A549 treated with ZK216348 at 1 μM for 4 hours (cell line): ENCODE measurements at places on chromosomes 3 and 15. TPM values are rescaled to one million over a fixed set of nuclear protein-coding genes. Genes with fewer than 3 reads are reported as not detected.

The PAQR5 gene
- total RNA-seq = 65.5 to 118 TPM (median 110 TPM) in 5 replicates

The AADACL2 gene
- not detected in 5 replicates for total RNA-seq

The CYP11A1 gene
- total RNA-seq = not detected in 5 replicates

The KCNMB2 gene
- not detected in 5 replicates for total RNA-seq

The PARP15 gene
- total RNA-seq = not detected in 5 replicates

The CKMT1B gene
- 2.2 to 4.7 TPM (median 3.7 TPM) in 5 replicates for total RNA-seq

The TF gene
- total RNA-seq = 0.60 to 2.0 TPM (median 1.0 TPM) in 5 replicates

The ANKDD1A gene
- 1.4 to 2.0 TPM (median 1.7 TPM) in 5 replicates for total RNA-seq

The COL6A5 gene
- total RNA-seq = not detected in 5 replicates

The SKOR1 gene
- total RNA-seq = 0.05 to 0.08 TPM (median 0.06 TPM) in 4 of 5 replicates, not detected in the other

The ARPIN gene
- 8.9 to 13.5 TPM (median 11.4 TPM) in 5 replicates for total RNA-seq

The LNP1 gene
- total RNA-seq = 0.64 to 1.4 TPM (median 0.79 TPM) in 5 replicates

The CAMK1 gene
- total RNA-seq = 11.6 to 21.8 TPM (median 17.7 TPM) in 5 replicates

The TMIE gene
- 0.09 to 0.11 TPM in 2 of 5 replicates, not detected in the others for total RNA-seq

The EXD1 gene
- total RNA-seq = not detected in 5 replicates

The MAP1A gene
- total RNA-seq = 0.62 to 0.81 TPM (median 0.78 TPM) in 5 replicates
